ENCODE measurements at places on chromosomes 7 and 10.

- DNase-seq = peak; percentile 62
These were observed at the start of gene SLC16A12 for GRCh38 chr10:89535171-89536012. Gene SLC16A12 (minus strand): TSS chr10:89535594. CDS start chr10:89462578, 73,016 bp downstream.

DNA sequence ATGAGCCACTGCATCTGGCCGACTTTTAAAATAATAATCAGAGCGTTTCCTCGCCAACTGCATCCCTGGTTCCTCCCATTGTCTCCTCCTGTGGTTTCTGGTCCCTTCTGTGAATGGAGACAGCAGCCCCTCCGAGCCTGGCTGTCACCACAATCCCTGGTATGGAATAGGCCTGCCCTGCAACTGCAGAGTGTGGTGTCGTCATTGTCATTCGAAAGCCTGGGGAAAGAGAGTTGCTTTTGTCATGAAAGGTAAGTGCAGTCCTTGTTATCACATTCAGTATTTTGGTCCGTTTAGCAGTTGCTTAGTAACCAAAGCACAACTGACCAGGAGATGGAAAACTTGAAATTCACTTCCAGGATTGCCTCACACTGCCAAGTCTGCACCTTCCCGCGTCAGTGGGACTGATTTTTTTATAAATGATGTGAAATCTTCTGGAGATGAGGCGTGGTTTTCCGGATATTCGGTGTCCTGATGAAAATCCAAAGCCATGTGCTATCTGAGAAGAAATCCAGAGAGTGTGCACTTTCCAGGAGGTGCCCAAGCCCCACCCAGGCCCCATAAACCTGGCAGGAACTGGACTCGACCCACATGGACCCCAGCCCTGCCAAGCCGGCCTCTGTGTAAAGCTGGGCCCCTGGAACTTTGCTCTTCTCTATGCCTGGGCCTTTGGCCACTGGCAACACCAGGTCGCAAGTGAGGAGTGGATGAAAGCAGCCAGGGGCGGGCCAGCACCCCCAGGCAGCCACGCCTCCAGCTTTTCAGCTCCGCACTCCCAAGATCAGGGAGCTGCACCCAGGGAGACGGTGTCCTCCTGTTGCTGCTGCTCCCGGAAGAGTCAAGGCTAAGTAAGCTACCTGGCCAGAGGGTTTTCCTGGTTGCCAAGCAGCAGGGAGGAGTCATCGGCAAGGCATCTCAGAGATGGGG is 133.7 kb upstream of the SH2B2 start:
- peak; percentile 57 for DNase-seq

DNA sequence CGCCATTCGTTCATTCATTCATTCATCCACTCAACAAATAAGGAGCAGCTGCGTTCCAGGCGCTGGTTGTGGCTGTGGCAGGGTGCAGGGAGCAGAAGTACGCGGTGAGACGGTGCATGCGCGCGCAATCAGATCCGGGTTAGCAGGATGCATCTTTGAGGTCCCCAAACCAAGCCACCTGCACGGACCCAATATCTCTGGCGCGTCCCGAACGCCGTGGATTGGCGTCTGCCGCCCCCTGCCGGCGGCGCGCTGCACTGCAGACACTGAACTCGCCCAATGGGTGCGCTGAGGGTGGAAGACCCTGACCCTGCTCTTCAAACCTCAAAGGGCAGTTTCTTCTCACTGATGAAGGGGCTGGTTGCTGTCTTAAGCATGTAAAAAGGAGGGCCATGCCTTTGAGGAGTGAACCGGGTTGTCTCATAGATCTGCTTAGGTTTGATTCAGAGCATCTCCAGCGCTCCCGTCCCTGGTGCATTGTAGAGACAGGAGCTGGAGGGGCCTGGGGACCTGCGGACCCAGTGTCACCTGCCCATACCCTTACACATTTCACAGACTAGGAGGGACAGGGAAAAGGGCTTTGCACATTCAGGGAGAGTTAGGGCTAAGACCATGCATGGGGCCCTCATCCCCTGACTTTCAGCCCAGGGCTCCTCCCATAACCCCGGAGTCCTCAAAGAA is 102.5 kb downstream of the RAMP3 start:
- peak; percentile 79 for DNase-seq

GRCh38 chr10:61621605-61622051 is 41.1 kb upstream of the CABCOCO1 start:
- no peak for DNase-seq

DNA sequence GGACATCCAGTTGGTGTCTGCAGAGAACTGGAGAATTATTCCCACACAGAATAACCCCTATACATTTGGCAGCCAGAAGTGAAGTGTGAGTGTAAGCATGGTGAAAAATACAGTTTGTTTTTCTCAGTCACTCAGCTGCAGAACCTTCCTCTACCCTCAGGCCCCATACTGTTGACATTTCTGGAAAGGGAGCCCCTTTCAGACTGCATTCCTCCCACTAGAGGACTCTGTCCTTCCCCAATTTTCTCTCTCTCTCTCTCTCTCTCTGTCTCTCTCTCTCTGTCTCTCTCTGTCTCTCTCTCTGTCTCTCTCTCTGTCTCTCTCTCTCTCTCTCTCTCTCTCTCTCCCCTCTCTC is 86.8 kb upstream of the STEAP1B start:
- DNase-seq = no peak

DNA sequence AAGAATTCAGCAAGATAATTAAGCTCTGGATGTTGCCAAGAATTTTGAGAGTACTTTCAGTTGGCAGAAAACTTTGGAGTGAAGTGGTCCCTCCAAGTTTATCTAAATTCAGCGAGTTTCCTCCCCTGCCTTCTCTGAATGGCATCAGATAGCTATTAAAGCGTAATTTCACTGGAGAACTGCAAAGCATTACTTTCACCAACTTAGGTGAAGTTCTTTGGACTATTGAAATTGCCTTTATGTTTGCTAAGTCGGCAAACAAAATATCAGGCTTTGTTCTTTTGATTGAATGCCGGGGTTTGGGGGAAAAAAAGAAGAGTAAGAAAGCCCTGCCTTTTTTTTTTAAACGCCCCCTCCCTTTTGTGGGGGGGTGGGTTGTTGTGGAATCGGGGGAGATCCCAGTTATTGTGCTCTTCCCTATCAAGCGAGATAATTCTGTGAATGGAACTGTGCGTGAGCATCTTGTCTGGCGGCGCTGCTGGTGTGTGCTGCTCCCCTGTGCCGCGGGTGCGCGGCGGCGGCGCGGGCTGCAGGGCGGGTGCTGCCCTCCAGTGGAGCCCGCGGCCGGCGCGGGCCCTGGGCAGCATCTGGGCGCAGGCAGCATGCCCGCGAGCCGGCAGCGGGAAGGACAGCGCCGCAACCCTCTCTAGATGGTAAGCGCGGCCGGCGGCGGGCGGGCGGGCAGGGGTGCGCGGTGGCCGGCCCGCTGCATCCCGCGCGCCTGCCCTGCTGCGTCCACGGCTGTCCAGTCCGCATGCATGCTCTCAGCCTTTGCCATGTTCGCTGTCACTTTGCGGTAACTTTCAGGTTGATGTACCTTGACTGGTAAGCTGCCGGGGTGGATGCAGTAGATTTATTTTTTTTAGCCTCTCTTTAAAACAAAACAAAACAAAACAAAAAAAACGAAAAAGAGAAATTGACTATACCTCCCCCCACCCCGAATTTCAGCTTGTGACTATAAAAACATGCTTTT is 176.5 kb downstream of the TCF7L2 start:
- peak; percentile 87 for DNase-seq

DNA sequence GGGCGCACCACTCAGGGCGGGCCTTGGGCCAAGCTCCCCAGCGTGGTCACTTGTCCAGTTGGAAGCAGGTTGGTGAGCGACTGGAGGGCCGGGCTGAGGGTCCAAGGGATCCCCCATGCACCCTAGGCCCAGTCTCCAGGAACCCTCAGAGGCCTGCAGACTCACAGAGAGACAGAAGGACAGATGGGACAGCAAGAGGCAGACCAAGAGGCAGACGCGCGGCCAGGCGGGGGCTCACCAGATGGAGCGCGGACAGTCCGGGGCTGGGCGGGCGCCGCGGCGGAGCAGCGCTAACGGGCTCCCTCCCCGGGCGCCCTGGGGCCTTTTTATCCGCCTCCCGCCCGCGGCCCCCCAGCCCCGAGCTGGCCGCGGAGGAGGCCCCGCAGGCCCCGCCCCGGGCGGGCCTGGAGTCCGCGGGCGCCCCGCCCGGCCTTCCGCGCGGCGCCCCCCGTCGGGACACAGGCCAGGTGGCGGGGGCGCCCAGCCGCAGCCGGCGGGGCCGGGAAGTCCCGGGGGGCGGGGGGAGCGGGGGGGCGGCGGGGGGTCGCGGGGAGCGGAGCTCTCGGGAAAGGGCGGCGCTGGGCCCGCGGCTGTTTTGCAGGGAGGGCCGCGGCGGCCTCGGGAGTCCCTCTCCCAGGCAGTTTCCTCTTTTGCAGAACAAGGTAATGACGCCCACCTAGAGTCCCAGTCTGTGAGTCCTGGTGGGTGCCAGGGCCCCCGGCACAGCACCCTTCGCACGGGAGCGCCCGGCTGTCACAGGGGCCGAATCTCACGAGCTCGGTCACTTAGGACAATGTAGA is at the start of gene LOXL4:
Gene LOXL4 (minus strand): TSS at position 301 of the 800 bp plus-strand sequence. CDS start 5,175 bp downstream, outside the sequence.
- DNase-seq = peak; percentile 60

DNA sequence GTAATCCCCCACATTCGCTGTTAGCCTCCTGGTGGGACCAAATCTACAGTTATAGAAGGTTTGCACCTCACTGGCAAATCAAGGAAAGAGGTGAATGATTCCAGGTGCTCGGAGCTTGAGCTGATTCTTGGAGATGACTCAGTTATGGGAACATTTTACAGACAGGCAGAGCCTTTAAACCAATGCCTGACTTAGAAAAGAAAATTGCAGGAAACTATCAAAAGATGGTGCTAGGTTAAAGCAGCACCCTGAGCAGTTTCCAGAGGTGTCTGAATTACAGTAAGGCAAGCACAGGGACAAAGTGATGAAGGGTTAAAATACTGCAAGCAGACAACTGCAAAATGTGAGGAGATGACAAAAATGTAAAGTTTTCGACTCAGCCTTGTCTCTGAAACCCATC is 2.9 kb downstream of the LRRTM3 start:
- no peak for DNase-seq

DNA sequence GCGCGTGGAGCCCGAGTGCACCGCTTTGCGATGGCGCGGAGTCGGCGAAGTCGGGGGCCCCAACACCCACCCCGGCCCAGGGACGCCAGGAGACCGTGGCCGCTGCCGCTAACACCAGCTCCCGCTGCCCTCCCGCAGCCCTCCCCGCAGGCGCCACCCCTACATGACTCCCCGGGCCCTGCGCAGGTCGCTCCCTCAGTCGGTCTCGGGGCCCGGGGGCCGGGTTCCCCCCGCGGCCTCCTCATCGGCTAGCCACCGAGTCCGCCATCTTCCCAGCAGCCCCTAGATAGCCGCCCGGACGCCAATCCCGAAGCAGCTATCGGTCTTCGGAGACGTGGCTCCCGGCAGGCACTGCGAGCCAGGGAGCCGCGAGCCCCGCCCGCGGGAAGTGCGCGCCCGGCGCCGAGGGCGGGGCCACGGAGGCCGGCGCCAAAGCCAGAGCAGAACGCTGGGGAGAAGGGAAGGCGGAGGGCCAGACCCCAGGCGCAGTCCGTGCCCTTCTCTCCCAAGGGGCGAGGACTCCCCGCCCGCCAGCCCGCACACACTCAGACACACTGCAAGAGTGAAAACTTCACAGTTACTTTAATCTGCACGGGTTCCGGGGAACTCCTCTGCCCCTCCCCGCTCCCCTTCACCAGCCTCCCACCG is at the start of gene FASTK:
Gene FASTK (minus strand): TSS at position 288 of the 648 bp plus-strand sequence. CDS start 43 bp downstream, at position 245.
- DNase-seq = peak; percentile 95

- DNase-seq = no peak
These were observed 249.5 kb downstream of the RPS24 start for GRCh38 chr10:78283069-78283682.

GRCh38 chr10:22682237-22683139 is 31.9 kb downstream of the PIP4K2A start:
- DNase-seq = no peak

DNA sequence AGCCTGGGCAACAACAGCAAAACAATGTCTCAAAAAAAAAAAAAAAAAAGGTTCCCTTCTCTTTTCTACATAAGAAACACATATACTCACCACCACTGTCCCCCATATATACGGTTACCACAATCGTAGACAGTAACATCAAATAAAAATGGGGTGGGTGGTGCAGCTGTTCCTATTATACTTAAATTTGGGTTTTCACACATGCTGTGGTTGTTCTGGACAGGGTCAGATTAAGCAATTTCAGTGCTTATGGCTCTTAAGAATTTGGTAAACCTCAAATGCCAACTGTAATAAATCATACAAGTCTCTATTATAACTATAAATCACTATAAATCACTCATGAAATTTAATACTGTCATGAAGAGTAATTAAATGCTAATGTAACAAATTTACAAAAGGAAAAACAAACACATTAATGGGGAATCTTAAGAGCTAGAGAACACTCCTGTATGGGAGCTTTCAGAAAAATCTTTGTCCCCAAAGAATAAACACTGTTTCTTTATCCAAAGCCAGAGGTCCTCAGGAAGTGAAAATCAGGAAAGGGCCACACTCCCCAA is 143.6 kb downstream of the GLI3 start:
- no peak for DNase-seq

DNA sequence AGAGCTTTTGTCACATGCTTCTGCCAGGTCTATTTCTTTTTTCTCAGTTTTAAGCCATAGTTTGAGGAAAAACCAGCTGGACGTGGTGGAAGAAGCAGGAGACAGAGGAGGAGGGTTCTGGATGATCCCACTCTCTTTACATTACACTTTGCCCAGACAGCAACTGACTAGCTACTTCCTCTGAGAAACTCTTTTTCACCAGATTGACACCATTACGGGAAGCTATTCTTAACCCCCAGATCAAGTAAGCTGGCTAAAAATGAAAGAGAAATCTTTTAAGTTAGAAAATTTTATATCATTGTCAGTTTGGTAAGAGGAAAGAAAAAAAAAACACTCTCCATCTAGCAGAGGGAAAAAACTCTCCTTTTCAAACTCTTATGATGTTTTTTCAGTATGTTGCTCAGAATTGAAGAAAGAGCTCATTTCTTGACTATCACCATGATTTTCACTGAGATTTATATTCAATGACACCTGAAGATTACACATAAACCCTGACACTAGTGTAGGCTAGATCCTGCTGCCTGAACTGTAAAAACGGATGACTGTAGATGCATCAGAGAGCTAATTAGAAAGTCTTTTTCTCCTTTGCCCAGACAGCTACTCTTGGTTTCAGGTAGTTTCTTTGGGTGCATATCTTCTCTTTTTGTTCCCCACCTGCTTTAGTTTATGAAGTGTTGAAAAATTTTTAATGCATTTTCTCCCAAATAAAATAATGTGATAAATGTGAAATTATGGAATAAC is 203.1 kb downstream of the TFEC start:
- DNase-seq = no peak

DNA sequence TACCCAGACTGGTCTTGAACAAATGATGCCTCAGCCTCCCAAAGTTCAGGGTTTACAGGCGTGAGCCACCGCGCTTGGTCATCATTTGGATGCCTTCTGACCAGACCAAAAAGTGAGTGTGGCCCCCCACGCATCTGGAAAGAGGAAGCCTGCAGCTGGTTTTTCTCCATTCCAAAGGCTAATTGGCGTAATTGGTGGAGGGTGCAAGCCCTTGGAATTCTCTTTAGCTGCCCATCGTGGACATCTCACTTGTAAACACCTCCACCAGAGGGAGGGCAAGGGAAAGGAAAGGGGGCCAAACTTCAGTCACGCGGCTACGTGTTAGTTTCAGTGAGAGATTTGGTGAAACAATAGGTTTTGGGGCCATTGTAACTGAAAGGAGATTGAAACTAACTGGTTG is 4.1 kb upstream of the ARHGAP21 start:
- DNase-seq = no peak

GRCh38 chr10:47423476-47423875 is 39.4 kb upstream of the ZNF488 start:
- DNase-seq = no peak

- no peak for DNase-seq
These were observed 30.1 kb downstream of the NUDCD3 start for GRCh38 chr7:44460325-44460724.

- no peak for DNase-seq
These were observed 52.7 kb downstream of the VCL start for GRCh38 chr10:74050653-74051052.

All from left ventricle myocardium superior (tissue), 1 donor.